Kasumi-1 (cell line): ENCODE measurements at places on chromosomes 7 and 10.

- DNase-seq: no peak
Measured at GRCh38 chr10:80200687-80201086, 4.7 kb downstream of the ANXA11 start.

GRCh38 chr7:6278749-6279310 lies 6.4 kb upstream of the CYTH3 start:
- DNase-seq: no peak

GRCh38 chr10:60967260-60967659 lies 23.3 kb upstream of the RHOBTB1 start:
- DNase-seq: no peak

GRCh38 chr7:920351-921070 lies 34.0 kb downstream of the ADAP1 start:
- DNase-seq: no peak

DNA sequence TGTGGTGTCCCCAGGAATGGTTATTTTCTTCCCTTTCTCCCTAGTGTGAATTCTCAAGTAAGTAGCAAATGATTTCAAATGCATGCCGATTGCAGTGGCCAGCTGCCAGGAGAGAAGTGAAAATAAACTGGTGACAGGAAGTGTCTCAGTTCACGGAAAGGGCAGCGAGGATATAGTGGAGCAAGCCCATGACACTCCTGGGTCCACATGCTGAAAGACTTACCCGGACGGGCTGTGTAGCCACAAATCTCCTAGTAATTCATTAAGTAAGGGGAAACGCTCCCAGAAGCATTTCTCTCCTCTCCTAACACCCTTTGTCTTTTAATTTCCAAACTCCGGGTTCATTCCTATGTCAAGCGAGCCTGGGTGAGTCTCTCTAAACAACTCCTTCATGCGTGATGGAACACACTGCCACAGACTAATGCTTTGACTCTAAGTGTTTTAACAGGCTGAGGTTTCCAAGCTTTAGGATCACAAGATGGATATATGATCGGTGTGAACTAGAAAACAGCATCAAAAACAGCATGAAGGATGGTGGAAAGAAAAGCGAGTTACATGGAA lies 125.6 kb downstream of the CYP26A1 start:
- DNase-seq: no peak

DNA sequence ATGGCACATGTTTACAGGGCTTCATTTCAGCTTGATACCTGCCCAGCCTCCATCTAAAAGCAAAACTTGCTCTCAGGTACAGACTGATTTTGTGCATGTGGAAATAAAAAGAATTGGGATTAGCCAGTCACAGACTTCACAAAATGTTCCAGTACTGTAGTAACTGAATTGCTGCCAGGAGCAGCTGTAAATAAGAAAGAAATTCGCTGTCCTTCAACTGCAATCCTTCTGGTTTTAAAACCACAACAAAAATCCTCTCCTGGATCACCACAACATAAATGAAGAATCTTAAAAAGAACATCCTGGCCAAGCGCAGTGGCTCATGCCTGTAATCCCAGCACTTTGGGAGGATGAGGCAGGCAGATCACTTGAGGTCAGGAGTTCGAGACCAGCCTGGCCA lies 3.9 kb upstream of the MIOS start:
- no peak for DNase-seq

- DNase-seq: no peak
Measured at GRCh38 chr7:86920154-86920553, 139.3 kb downstream of the ELAPOR2 start.

- DNase-seq: no peak
Measured at GRCh38 chr10:126420567-126421300, 32.5 kb upstream of the ADAM12 start.

DNA sequence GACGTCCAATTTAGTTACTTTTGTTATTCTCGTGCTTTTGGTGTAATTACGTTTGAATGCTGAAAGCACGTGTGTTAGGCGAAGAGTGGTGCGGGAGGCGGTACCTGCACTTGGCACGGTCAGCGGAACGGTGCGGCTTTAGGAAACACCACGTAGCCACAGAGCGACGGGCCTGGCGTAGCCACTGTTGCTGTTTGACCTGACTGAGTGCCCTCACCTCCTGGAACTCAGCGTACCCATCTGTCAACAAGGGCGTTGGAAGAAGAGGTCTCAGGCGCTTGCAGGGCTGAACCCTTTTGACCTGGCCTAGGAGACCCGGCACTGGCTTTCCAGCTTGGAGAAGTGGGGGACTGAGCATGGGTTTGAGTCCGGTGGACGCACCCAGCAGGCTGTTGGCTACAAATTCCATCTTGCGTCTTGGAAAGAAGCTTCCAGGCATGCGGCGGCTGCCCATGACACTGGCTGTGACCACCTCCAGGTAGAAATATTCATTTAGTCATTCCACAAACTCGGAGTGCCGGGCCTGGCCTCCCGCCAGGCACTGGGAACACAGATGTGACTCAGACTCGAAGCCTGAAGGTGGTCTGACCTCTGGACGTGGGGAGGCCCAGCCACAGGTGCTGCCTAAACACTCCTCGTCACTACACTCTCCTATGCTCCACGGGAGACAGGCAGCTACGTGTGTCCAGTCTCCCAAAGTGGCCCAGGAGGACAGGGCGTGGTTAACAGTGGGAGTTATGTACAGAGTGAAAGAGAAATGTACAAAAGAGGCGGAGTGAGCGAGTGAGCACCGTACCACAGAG lies 22.2 kb downstream of the FAM20C start:
- no peak for DNase-seq

GRCh38 chr10:72595436-72595835 lies 30.4 kb downstream of the MICU1 start:
- DNase-seq: no peak

GRCh38 chr7:153443032-153443701 lies 609.0 kb upstream of the DPP6 start:
- no peak for DNase-seq

- DNase-seq: peak; percentile 73
Measured at GRCh38 chr7:122528879-122529481, 169.9 kb downstream of the RNF133 start.

DNA sequence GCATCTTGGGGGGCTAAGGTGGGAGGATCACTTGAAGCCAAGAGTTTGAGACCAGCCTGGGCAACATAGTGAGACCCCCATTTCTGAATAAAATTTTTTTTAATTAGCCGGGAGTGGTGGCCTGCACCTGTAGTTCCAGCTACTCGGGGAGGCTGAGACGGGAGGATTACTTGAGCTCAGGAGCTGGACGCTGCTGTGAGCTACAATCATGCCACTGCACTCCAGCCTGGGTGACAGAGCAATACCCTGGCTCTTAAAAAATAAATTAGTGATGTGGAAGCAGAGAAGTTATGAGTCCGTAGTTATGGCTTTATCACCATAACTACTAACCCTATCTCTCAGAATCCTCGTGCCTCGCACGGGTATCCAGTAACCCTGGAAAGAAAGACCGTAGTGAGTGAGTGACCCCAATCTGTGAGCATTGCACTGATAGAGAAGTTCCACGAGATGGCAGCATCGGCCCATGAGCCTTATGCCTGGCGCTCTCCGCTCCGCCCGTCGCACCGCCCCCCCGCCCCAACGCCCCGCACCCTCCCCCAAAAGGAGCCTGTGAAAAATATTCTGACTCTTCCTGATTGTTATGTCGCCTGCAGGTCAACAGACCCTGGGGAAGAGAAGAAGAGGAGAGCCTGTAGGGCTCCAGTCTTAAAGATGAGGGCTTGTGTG lies 4.9 kb upstream of the SLC29A3 start:
- DNase-seq: peak; percentile 77

- no peak for DNase-seq
Measured at GRCh38 chr10:17671307-17671706, 27.4 kb downstream of the STAM start.

DNA sequence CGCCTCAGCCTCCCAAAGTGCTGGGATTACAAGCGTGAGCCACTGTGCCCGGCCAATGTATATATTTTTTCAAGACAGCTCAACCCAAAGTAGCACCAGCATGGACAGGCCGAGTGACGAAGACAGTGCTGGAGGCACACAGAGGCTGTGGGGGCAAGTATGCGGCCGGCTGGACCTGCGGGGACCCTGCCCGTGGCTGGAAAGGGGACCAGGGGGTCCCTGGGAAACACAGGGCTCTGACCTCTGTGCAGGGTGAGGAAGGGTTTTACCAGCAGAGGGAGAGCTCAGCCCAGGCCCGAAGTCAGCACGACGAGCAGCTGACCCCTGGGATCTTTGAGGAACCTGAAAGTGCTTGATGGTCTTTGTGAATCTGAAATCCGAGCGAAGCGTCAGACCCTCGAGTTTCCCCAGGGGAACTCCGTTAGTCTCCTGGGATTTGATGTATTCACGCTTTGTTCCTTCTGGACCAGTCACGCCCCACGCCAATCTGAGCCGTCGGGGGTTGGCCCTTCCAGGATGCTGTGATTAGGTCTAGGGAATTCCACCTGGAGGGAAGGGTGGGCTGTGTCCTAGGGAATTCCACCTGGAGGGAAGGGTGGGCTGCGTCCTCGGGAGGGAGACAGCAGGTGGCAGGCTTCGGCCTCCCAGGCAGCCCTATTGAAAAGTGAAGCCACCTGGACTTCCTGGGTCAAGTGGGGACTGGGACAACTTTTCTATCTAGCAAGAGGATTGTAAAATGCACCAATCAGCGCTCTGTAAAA lies 10.9 kb upstream of the ZFAND2A start:
- DNase-seq: no peak

DNA sequence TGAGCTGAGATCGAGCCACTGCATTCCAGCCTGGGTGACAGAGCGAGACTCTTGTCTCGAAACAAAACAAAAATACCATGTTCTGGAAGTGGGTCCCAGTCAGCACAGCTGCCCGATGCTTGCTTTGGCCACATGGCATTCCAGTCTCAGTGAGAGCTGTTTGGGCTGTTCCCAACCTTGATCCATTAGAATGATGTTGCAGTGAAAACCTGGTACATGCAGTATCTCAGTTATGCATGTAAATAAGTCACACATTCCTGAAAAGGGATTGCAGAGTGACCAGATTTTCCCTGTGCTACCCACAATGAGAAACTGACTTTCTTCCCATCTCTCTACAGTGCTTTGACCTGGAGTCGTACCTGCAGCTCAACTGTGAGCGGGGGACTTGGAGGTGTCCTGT lies 15.4 kb downstream of the ZMIZ2 start:
- DNase-seq: no peak

DNA sequence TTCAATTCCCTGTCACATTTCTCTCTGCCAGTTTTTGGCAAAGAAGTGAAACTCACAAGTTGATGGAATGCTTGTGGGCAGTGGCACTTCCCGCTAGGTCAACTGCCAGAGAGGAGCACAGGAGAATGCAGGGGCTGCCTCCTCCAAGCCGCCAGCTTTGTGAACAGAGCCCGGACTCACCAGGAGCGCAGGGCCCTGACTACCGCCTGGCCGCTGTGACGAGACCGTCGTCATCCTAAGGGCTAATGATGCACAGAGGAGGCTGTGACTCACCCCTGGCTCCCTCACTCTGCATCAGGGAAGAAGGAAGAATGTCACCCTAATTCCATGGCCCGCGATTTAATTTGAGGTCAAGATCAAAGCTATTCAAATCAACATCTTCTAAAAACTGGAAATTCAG lies 123.9 kb downstream of the TAX1BP1 start:
- DNase-seq: no peak

DNA sequence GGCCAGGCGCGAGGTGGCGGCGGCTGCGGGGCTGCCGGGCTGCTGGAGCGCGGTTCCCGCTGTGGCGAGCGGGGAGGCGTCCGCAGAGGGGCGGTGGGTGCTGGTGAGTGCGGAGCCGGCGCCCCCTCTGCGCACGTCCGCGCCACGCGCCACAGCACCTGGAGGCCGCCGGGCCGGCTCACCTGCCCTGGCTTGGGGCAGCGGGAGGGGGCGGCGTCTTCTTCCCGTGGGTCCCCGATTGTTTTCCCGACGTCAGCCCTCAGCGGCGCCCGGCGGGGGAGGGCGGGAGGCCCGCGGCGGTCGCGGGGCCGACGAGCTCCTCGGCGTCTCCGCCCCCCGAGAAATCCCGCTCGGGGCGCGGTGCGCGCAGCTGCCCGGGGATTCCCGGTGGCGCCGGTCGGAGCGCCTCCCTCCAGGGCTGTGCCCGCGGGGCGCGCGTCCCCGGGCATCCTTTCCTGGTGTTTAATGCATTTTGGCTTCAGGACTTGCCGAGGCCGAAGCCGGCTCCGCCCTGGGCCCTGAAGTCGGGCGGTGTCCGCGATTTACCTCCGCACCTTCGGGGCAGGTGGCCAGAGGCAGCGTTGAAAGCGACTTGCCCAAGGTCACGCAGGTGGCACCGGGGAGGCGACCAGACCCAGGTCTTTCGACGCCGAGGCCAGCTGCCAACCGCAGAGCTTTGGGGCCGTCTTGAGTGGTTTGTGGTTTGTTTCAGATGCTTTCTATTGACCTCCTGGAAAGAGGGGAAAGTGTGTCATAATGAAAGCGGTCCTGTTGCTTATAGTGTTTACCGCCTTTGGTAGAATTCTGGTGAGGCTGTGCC lies 561 bp downstream of the PLEKHA1 start:
- peak; percentile 12 for DNase-seq

- no peak for DNase-seq
Measured at GRCh38 chr7:80785276-80785675, 133.6 kb downstream of the SEMA3C start.

GRCh38 chr7:114418117-114418516 lies 3.5 kb downstream of the FOXP2 start:
- DNase-seq: no peak
